ENCODE measurements at places on chromosomes 4 and X.

DNA sequence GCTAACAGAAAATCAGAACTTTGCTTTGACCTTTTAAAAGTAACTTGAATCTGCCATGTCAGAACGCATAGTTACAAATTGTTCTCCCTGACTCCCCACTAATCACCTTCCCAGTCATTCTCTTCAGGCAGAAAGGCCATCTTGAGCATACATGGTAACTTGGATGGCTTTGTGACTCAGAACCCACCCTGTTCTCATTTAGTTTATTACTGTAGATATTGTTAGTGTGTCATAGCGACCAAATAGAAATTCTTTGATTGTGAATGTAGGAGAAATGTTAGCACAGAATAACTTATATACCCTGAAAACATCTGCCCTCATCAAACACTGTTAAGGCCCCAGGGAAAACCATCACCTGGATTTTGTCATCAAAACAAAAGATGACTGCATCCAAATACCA, 382.0 kb downstream of the MAGEB5 start:
- DNase-seq = no peak

- no peak for DNase-seq
Observed at GRCh38 chrX:96244955-96245354, 439.7 kb upstream of the DIAPH2 start.

GRCh38 chrX:118626346-118626745, 101.1 kb upstream of the IL13RA1 start:
- DNase-seq = no peak

GRCh38 chr4:178185517-178185916, 743.3 kb upstream of the AGA start:
- DNase-seq = no peak

DNA sequence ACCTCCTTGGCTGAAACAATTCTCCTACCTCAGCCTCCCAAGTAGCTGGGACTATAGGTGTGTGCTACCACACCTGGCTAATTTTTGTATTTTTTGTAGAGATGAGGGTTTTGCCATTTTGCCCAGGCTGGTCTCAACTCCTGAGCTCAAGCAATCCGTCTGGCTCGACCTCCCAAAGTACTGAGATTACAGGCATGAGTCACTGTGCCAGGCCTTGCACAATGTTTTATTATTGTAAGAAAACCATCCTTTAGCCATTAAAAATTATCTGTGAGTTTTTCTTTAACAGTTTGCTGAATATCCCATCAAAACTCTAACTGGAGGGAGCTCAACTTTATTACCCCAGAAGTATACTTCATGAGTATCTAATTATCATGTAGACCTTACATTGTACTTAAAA, 900.3 kb downstream of the PCDH7 start:
- no peak for DNase-seq

DNA sequence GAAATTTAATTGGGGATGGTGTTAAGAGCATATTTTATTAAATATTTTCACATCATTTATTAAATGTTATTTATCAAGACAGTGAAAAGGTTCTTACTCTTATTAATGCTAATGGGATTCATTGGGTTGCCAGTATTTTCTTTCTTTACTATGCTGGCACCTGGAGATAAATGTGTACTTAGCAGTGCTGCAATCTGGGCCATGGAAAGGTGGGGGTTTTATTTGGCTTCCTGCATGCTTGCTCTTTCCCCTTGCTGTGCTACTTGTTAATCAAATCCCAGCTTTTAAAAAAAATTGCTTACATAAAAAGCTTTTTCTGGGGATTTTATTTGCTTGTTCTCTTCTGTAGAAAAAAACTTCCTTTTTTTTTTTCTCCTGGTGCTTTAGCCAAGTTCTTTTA, 48.3 kb downstream of the ZAR1 start:
- DNase-seq = no peak

GRCh38 chrX:42933187-42933586, 155.2 kb upstream of the PPP1R2C start:
- no peak for DNase-seq

DNA sequence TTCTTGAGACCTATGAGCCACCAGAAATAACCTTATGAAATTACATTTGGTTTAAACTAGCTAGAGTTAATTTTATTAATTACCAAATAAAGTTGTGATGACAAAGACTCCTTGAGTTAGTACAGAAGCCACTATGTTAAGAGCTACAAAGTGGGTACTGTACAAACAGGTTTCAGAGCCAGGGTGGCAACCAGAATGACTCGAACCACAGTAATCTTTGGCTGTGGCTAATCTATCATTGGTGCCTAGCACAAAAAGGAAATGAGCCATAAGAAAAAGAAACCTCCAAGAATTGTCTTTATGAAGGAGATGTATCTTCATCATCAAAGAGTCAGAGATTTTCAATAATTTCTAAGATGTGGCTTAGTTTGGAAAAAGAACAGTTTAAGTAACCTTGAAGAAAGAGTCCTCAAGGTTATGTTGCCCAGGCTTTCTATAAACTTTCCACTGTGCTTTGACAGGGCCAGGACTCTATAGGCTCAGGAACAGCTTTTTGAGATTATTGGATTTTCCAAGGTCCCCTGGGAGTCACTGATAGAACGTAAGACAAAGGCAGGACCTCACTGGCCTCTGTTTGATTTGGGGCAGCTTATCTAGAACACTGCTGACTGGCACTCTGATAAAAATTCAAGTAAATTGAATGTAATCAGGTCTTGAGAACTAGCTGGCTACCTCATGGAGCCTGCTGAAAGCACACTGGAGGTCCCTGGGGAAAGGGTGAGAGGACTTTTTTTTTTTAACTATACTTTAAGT, 777.7 kb downstream of the STIM2 start:
- DNase-seq = no peak

DNA sequence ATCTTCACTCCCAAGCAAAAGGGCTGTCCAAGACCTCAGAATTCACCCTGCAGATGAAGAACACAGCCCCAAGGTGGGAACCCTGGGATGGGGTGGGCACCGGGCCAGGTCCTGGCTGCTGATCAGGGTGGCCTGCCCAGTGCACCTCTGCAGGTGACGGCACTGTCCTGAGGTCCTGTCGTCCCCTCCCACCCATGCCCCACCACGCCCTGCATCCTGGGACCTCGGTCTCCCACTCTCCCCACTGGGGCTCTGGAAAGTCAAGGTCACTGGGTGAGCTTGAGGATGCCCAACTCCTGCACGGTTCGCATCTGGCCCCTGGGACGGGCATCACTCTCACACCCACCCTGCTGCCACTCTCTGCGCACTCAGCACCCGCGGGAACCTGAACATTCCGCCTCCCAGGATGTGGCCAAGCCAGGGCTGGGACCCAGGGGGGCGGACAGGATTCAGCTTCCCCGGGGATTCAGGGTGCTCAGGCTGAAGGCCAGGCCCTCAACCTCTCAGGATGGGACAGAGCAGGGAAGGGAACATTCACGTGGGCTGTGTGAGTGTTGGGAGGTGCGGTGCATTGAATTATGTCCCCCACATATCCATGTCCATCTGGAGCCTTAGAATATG, 115.9 kb downstream of the CPZ start:
- DNase-seq = no peak

- no peak for DNase-seq
Observed at GRCh38 chr4:112057470-112057869, 87.8 kb upstream of the FAM241A start.

GRCh38 chrX:78945186-78945912, at the start of gene P2RY10:
Gene P2RY10 (plus strand): TSS chrX:78945391. CDS start chrX:78960521, 15,130 bp downstream.
- DNase-seq = no peak

- no peak for DNase-seq
Observed at GRCh38 chrX:65480960-65481359, 53.6 kb downstream of the LAS1L start.

GRCh38 chr4:48974979-48975640, 11.0 kb upstream of the CWH43 start:
- no peak for DNase-seq

DNA sequence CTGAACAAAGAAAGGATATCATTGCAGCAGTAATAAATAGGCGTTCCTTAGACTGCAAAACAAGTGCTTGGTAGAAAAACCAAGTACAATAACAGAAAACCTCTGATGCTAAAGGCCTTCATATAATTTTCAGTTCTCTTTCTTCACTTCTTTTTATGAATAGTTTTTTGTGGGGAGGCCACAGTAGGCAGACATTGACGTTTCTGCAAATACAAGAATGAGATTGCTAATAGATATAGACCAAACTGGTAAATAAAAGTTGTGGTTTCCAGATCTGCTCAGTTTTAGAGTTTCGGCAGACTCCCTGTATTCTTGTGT, 57.0 kb upstream of the RAP1GDS1 start:
- DNase-seq = no peak

DNA sequence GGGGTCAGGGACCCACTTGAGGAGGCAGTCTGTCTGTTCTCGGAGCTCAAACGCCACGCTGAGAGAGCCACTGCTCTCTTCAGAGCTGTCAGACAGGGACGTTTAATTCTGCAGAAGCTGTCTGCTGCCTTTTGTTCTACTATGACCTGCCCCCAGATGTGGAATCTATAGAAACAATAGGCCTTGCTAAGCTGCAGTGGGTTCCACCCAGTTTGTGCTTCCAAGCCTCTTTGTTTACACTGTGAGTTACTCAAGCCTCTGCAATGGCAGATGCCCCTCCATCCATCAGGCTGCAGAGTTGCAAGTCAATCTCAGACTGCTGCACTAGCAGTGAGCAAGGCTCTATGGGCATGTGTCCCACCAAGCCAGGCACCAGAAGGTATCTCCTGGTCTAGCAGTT, 158.1 kb downstream of the DTHD1 start:
- no peak for DNase-seq

- DNase-seq = no peak
Observed at GRCh38 chr4:147535124-147535523, 54.2 kb downstream of the EDNRA start.

DNA sequence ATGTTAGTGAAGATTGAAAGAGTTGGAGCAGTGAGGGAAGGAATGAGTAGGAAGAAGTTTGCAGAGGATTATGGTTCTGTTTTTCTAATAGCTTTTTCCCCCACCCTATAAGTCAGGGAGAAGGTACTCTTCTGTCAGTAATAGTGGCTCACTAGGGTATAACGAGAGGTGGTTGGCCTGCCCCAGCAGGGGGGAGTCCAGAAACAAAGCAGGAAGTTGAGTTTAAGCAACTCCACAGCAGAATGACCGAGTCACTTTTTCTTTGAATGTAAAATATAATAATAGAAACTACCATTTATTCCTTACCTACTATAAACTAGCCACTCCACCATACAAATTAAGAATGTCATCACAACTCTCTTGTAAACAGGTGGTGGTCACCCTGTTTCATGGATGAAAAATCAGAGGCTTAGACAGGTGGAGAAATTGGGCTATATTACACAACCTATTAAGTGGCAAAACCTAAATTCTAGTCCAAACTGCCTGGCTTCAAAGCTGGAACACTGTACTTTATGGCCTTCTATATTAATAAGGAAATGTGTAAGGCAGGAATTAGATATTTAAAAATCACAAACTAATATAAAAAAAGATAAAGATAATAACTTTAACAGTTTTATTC, 21.9 kb downstream of the AP1AR start:
- no peak for DNase-seq

DNA sequence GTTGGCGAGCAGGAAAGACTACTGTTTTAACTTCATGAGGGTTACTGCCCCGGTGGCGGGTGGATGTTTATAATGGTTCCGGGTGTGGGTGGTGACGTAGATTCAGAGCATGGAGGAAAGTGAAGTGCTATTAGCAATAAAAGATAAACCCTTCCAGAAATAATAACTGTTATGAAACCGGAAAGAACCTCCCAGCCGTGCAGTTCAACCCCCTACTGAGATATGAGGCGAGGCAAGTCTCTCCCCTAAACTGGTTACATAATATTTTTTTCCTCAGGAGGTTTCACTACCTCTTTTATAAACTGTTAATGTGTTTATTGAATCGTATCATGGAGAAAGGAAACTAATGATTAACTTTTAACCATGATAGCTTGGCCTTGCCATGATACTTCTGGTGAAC, 33.9 kb upstream of the STIM2 start:
- DNase-seq = no peak

DNA sequence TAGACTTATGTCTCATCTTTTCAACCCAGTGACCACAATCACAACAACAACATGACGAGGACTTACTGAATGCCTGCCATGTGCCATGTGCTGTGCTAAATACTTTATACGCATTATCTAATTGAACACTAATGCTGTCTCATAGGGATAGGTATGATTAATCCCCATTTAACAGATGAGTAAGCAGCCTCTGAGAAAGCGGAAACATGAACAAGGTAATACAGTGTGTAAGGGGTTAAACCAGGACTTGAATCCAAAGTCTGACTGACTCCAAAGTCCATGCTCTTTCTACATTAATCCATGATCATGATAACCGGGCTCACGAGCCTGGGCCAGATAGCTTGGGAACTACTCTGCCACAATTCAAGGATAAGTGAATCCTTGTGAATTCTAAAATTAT, 105.3 kb upstream of the MBNL3 start:
- no peak for DNase-seq

- DNase-seq = no peak
Observed at GRCh38 chr4:117334451-117335188, 249.2 kb upstream of the TRAM1L1 start.

DNA sequence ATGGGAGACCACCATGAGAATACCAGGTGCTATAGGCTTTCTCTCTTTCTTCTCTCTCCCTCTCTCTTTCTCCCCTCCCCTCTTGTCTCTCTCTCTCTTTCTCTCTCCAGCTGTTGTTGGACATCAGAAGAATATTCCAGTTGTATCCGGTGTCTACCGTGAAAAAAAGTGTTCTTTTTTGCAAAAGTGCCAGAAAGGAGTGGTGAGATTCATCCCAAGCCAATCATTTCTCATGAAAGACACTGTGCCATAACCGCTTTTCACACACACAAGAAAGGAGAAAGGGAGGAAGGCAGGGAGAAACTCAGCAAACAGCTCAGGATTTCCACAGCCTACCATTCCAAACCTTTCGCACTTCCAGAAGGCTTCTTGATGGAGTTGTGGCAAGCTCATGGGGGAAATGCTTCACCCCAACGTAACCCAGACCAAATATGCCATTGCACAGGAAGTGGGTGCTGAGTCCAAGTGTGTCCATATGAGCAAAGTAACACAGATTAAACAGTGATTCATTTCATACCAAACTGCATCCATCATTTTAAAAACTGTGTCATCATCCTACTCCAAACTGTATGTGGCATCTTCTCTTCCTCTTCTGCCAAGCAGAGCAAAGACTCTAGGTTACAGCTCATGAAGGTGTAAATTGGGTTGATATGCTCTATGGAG, 224.0 kb downstream of the APBB2 start:
- peak; percentile 64 for DNase-seq

DNA sequence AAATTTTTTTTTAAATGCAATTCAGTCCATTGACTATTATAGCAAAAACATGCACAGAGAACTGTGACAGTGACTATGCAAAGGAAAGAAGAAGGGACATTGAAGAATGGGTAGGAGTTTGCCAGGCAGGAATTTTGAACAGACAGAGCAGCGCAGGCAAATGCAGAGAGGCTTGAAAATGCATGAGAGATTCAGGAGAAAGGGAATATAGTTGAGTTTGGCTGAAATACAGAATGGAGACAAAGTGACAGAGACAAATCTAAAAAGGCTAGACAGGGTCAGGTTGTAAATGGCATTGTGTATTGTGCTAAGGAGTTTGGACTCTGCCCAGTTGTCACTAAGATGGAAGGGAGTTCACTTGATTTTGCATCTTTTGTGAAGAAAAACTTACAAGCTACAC, 42.4 kb upstream of the IL21 start:
- no peak for DNase-seq

Data from amniotic stem cell (primary cell).